NCI-H1436 treated with DMSO at 0.1 percent for 48 hours (cell line): ENCODE measurements at places on chromosomes 7 and 10.

- no peak for DNase-seq
Observed at GRCh38 chr7:91137788-91138368, 126.4 kb upstream of the FZD1 start.

- DNase-seq, result no peak
Observed at GRCh38 chr7:100266576-100267354, 40.7 kb upstream of the SPDYE3 start.

- DNase-seq, result no peak
Observed at GRCh38 chr7:94449151-94449725, 54.5 kb downstream of the COL1A2 start.

DNA sequence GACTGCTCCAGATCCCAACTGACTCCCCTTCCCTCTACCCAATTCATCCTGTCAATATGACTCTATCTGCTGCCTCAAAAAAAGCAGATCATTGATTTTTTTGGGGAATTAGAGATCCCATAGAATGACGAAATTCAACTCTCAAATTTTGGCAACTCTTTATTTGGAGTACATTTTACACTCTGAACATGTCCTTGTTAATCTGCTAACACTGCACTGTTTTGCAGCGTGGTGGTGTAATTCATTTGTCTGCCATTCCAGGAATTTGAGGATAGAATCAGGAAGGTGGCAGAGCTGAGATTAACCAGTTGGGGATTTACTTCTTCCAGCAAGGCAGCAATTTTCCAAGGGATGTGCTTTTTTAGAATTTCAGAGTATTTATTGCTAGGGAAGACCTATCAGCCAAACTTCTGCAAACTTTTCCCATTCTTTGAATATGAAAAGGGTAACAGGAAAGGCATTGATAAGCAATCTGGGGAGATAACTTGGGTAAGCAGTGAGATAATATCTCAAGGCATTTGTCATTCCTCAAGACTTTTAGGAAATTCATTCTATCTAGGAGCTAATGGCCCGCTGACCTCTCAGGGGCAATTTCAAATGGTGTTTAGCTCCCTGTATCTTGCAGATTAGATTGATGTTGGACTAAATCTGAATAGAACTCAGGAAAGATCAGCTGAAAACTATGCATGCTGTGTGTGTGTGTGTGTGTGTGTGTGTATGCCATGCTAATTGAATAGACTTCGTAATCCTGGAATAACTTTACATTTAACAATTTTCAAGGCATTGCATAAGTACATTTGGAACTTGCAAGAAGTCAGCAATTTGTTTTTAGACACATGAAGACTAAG is 9.7 kb downstream of the BAMBI start:
- no peak for DNase-seq

GRCh38 chr7:155858521-155859061 is 46.3 kb upstream of the SHH start:
- DNase-seq, result no peak

DNA sequence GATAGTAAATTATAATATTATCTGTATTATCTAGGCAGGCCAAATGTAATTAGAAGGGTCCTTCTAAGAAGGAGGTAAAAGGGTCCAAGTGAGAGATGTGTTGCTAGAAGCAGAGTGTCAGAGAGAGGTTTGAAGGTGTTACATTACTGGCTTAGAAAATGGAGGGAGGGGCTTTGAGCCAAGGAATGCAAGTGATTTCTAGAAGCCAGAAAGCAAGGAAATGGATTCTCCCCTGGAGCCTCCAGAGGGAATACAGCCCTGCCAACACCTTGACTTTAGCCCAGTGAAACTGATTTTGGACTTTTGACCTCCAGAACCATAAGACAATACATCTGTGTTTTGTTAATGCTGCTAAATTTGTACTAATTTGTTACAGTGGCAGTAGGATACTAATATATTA is 97.9 kb upstream of the IL6 start:
- DNase-seq, result no peak

GRCh38 chr10:74026428-74027015 is 28.6 kb downstream of the VCL start:
- DNase-seq, result no peak

- no peak for DNase-seq
Observed at GRCh38 chr7:71290452-71290851, 158.5 kb downstream of the GALNT17 start.

- no peak for DNase-seq
Observed at GRCh38 chr7:99129001-99129400, 14.9 kb downstream of the SMURF1 start.

GRCh38 chr10:127415901-127416581 is 133.1 kb upstream of the NPS start:
- no peak for DNase-seq

GRCh38 chr7:152013974-152014373 is 11.5 kb upstream of the GALNT11 start:
- DNase-seq, result no peak

DNA sequence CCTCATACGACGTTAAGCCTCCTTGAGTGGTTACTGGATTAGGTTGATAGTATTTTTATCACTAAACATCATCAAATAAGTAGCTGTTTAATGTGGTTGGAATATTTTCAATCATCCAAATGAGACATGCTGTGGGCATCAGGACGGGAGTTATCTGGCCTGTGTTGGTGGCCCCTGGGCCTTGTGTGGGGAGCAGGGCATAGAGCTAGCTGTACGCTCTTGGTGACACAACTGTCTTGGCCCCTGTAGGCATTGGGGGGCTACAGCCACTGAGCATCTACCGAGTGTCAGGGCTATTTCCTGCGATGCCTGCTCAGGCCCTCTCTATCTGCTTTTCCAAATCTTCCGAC is 28.3 kb downstream of the BAG3 start:
- DNase-seq, result no peak
